ENCODE measurements at places on chromosomes 5 and 9.

DNA sequence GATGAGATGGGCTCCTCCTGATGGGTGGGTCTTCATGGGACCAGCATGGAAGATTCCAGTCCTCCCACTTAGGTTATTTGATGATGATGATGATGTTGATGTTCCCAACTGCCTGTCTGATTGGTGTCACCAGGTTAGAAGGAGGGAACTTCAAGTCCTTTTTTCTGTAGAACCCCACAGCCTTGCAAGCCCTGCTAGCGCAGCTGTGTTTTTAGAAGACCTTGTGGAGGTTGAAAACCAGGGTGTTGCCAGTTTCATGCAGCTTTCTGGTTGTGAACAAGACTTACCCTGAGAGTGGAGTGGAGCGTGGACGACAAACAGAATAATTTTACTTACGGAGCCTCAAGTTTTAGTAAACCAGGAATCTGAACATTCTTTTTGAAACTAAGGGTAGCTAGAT, 83.0 kb downstream of the TRIO start:
- DNase-seq, result no peak

GRCh38 chr5:9452181-9452580, 93.7 kb downstream of the SEMA5A start:
- DNase-seq, result no peak

- DNase-seq, result no peak
Observed at GRCh38 chr9:137674307-137674975, 55.6 kb downstream of the EHMT1 start.

DNA sequence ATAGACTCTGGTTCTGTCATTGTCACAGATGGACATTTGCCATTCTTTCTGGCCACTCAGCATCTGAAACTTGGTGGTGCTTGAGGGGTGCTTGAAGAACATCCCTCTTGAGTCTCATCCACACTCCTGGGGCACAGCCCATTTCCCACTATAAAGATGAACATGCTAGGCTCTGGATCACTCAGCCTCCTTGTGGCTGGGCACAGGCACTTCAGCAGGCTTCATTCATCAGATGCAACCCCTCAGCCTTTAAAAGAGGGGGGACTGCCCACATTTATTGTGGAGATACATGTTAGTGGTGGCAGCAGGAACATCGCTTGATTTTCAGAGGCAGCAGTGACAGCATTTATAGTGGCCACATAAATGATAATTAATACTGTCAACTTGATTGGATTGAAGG, 124.7 kb upstream of the NIPBL start:
- no peak for DNase-seq

DNA sequence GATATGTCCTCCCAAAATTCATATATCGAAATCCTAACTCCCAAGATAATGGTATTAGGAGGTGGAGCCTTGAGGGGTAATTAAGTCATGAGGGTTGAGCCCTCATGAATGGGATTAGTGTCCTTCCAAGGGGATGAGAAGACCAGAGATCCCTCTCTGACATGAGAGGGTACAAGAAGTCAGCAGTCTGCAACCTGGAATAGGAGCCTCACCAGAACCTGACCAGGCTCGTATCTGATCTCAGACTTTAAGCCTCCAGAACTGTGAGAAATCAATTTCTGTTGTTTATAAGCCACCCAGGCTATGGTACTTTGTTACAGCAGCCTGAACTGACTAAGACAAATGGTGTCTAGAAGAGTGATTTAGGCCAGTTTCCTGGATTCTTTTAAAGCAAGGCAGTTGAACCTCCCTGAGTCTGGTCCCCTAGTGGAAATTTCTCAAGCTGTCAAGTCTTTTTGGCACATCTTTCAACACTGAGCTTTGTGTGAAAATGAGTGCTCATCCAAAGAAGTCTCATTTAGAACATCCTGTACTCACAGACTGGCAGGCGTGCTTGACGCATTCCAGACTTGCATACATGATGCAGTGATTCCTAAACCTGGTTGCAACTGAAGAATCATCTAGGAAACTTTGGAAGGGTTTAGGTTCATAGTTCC, 254.8 kb upstream of the PPP1R2B start:
- no peak for DNase-seq

GRCh38 chr9:25207402-25208195, 470.6 kb downstream of the TUSC1 start:
- no peak for DNase-seq

- peak; percentile 85 for DNase-seq
Observed at GRCh38 chr5:150412319-150413175, at the start of gene CD74. CD74 (minus strand) TSS chr5:150412910; CDS start chr5:150412749, 161 bp downstream.

DNA sequence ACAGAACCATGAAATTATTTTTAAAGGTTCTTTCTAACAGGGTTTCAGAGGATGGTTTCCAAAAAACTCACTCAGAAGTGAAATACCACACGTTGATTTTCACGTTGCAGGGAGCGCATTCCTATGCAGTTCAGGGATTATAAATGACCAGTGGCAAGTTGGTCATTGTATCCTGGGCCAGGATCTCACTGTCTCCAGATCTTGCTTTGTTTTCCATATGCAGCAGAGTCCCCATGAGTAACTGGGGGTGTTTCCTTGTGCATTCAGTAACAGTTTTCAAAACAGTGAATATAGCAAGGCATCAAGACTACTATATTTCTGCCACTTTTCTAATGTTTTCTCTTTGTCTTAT, 1064.9 kb upstream of the DMAC1 start:
- DNase-seq, result no peak

- DNase-seq, result no peak
Observed at GRCh38 chr5:176899946-176900779, 1.0 kb upstream of the HK3 start.

GRCh38 chr9:5951686-5952211, 61.1 kb downstream of the MLANA start:
- DNase-seq, result no peak

DNA sequence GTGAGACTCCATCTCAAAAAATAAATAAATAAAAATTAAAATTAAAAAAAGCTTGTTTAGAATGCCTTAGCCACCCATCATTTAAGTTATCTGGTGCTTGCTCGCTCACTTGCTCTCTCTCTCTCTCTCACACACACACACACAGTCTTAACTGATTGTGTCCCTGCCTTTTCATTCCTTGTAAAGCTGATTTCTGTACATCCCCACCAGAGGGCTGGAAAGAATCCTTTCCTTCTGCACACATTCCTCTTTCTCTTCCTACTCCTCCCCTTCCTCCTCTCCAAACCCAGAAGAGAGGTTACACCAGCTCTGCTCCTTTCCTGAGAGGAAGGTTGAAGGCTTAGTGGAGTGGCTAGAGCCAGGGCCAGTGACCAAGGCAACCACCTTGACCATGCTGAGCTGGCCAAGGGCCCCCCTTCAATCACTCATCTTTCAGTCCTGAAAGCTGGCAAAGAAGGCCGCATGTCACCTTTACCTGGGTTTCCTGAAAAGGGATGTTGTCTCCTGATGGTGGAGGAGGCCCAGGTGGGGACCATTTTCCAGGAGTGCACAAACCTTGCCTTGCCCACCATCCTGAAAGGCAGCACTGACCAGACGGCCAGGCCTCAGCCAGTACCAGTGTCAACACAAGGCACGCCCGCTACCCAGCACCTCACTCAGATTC, 25.6 kb downstream of the STK10 start:
- no peak for DNase-seq

DNA sequence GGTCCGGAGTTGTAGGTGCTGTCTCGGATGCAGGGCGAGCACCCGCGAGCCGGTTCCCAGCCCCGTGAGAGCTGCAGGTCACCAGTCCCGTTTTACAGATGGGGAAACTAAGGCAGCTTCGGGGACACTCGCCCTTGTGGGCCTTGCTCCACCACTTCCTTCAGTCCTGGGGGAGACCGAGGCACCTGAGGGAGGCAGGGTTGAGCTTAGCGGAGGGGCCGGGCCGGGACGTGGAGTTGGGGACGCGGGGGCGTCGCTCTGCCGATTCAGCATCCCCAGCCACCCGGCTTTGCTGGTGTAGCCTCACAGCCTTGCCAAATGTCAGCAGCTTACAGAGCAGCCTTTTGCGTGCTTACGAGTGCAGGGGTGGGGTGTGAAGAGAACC, 530 bp downstream of the BBLN start:
- peak; percentile 19 for DNase-seq

DNA sequence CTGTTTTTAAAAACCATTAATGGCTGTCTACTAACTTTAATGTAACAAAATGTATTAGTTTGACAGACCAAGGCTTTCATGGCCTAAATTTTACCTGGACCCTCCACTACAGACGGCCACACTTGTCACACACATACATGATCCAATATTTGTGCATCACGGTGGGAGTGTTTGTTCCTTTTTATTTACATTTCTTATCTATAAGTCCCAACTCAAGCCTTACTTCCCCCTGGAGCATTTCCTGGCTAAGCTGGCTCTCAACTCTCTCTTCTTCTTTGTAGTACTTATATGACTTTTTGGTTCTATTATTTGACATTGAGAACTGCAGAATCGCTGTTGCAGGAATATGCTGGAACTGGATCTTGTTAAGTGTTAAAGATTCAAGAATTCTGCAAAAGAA, 534.4 kb downstream of the RAB3C start:
- DNase-seq, result no peak

- DNase-seq, result no peak
Observed at GRCh38 chr9:107548298-107549142, 59.0 kb upstream of the KLF4 start.

DNA sequence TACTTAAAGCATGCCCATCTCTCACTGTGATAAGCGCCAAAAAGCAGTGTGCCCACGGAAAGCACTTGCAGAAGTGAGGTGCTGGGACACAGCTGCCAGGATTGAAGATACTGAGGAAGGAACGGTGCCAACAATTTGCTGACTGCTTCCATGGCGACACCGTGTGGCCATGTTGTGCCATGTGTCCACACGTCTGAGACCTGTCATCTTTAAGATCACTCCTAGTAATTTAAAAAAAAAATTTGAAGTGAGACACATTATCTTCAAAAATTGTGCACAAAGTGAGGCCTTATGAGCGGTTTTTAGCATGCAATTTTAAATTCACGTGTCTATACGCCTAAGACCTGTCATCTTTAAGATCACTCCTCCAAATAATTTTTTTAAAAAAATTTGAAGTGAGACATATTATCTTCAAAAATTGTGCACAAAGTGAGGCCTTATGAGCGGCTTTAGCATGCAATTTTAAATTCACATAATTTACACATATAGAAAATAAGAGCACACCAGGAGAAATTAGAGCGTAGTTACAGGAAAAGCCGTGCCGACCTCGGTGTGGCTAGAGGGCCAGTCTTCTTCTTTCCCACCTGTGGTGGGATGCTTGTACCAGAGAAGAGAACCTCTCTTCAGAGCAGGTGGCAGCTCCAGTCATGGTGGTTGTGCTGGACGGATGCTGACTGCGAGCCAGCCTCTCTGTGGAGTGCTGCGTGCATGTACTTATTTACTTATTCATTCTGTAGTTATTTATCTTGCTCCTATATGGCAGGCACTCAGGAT, 21.4 kb upstream of the FLT4 start:
- DNase-seq, result peak; percentile 18
